Kasumi-1 (cell line): ENCODE measurements at places on chromosomes 13 and 19.

DNA sequence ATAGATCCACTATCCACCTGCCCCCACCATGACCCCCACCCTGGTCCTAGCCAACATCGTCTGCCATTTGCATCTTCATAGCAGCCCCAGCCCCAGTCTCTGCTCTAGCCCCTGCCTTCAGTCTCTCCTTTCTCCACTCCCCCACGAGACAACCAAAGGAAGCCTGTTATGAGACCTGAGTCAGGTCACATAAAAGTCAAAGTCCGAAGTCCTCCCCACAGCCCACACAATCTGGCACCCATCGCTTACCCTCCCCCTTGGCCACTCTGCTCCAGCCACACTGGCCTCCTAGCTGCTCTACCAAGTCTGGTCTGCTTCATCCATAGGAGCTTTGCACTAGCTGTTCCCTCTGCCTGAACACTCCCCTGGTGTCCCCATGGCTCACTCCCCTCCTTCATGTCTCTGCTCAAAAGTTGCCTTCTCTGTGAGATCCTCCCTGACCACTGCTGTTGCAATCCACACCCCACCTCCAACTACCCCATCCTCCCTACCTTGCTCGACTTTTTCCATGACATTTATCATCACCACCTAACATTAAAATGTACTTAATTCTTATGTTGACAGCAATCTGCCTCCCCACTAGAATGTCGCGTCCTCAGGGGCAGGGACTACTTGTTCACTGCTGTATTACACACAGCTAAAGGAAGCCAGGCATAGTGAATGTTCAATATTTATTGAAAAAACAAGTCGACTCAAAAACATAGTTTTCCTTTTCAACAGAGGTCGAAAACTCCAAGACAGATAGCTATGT lies 1.2 kb upstream of the PLEKHG2 start:
- peak; percentile 40 for DNase-seq

DNA sequence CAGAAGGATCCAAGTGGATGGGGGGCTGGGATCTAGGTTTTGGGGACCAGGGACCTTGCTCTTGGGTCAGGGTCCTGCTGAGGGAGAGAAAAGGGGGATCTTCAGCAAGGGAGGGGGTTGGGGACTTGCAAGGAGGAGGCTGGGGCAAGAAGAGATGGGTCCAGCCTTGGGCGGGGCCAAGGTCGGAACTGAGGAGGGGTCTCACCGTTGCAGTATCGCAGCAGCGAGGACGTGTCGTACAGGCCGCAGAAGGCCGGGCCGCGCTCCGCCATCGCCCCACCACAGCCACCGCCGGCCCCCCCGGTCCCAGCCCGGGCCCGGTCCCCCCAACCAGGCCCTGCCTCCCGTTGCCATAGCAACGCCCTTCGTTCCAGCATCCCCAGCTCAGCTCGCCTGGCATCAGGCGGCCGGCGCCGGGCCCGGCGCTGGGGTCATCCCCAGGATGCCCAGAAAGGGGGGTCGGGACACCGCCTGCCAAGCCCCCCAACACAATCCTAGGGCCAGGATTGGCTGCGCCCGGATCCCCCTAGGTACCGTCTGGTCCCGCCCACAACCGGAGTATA lies 6.0 kb upstream of the EML2 start:
- DNase-seq, result no peak

DNA sequence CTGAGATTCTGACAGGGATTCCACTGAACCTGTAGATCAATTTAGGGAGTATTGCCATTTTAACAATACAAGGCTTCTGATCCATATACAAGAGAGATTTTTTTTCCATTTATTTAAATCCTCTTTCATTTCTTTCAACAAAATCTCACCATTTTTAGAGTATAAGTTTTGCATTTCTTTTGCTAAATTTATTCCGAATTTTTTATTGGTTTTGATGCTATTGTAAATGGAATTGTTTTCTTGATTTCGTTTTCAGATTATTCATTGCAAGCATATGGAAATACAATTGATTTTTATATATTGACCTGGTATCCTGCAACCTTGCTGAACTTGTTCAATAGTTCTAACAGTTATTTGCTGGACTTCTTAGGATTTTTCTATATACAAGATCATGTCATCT lies 18.4 kb downstream of the LEUTX start:
- DNase-seq, result no peak

DNA sequence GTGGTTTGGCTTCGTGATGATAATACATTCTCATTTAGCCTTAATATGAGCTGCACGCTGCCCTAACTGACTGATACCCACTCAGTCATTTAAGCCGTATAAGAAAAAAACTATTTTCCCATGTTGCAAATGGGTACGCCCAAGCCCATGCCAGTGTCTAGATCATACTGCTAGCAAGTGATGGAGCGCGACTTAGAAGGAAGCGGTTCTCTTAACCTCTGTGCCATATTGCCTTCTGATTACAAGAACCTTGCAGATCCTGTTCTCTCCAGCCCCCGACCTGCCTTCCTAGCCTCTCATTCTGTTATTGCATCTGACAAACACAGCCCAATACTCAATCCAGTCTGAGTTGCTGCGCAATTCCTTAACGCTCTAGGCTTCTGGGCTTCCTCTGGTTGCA lies 603 bp downstream of the GPALPP1 start:
- DNase-seq, result peak; percentile 21

- DNase-seq, result no peak
Measured at GRCh38 chr19:47069795-47070194, 21.4 kb upstream of the TMEM160 start.

- peak; percentile 38 for DNase-seq
Measured at GRCh38 chr19:14381689-14382474, 638 bp downstream of the ADGRE5 start.

DNA sequence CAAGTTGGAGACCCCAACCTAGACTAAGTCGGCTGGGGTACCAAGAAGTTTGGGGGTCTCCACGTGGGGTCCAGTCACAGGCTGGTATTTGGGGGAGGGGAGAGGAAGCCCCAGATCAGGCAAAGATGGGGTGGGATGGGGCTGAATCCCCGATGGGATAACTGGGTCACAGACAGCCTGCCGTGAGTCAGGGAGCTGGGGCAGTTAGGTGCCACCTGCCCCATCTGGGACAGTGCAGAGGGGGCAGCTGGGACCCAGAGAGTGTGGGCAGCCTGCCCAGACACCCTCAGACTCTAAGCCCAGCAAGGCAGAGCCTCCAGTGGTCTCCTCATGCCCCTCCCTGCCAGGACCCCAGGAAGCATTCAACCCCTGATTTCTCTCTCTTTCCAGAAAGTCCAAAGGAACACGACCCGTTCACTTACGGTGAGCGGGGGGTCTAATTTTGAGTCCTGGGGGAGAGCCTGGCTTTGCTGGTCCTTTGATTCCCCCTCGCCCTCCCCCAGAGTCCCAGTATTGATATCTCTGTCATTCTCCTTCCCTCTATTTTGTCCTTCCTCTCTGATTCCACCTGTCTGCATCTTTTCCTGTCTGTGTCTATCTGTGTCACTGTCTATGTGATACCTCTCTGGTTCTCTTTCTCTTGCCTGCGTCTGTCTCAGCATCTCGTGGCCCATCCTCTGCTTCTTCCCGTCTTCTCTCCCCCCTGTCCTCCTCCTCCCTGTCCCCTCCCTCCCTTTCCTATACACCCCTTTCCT lies 1.8 kb downstream of the FXYD1 start:
- no peak for DNase-seq

- DNase-seq, result no peak
Measured at GRCh38 chr13:63184693-63185092, 1769.0 kb upstream of the PCDH20 start.
